ENCODE measurements at places on chromosomes 2 and 18.

DNA sequence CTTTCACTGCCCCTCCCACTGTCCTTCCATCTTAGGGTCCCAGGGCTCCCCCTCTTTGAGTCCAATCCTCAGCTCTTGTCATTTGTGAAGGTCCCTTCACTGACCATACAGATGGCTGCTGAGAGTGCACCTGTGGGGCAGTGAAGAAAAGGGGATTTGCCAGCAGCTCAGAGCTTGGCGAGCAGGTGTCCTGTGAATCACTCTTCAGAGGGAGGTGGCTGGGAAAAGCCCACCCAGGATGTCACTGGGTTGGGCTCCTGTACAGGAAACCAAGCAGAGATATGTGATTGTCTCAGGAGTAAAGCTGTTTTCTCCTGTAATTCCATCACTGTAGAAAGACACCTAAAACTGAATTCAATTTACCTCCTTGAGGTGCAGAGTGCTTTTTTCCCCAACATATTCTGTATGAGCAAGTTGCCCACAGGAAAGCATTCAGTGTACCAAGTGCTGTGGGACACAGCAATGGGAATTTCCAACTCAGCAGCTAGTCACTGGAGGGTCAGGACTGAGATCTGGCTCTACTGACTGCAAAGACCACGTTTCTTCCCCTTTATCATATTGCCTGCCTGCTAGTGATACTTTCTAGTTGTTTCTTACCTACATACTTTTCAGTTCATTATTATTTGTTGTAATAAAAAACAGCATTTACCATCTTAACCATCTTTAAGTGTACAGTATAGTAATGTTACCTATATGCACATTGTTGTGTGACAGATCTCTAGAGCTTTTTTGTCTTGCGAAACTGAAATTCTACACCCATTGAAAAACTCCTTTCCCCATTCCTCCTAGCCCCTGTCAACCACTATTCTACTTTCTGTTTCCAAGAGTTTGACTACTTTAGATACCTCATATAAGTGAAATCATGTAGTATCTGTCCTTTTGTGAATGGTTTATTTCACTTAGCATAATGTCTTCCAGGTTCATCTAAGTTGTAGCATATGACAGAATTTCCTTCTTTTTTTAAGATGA is 239.1 kb downstream of the TSN start:
- DNase-seq, result no peak

DNA sequence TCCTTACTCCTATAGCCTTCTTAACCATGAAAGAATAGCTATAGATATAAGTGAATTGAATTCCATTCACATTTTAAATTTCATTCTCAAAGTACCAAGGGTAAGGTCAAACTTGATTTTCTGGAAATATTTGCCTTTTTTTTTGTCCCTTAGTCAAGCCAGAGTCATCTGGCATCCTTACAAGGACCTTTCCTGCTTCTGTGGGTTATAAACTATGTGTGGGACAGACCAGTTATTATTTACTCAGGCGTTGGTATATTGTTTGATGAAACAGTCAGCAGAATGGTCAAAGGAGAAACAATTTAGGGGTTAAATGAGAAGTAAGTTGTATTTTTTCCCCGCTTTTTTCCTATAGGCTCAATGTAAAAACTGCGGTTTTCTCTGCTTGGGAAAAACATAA is 1103.2 kb upstream of the ZEB2 start:
- no peak for DNase-seq

- no peak for DNase-seq
These were observed 28.3 kb downstream of the MALT1 start for GRCh38 chr18:58699551-58699950.

DNA sequence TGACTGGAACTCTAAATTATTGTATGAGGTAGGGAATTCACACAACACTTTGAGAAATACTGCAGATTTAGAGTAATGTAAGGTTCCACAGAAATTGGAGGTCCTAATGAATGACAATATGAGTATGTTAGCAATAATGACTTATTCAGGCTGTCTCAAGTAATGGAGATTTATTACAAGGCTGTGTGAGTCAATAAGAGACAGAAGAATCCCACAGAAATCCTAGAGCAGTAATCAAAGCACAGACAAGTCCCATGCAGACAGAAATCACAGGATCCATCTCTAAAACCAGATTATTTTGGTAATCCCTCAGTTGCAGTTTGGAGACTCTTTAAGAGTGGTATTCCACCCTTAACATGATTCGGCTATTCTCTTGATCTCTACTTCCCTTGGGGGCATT is 83.6 kb downstream of the FAM161A start:
- no peak for DNase-seq

DNA sequence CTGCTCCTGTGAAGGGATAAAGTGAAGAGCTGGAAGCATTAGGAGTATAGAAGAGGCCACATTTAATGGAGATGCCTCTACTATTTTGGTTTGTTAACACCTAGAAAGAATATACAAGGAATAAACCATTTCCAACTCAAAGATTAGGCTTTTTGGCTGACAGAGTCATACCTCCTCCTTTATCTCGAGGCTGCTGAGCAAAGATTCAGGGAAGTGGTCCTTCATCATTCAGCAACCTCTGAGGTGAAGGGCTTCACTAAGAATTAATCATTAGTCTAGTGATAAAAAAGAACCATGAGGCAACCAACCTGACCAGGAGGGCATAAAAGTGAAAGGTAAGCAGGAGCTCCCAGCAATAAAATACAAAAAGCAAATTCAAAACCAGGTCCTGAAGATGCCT is 25.8 kb downstream of the AAK1 start:
- no peak for DNase-seq

DNA sequence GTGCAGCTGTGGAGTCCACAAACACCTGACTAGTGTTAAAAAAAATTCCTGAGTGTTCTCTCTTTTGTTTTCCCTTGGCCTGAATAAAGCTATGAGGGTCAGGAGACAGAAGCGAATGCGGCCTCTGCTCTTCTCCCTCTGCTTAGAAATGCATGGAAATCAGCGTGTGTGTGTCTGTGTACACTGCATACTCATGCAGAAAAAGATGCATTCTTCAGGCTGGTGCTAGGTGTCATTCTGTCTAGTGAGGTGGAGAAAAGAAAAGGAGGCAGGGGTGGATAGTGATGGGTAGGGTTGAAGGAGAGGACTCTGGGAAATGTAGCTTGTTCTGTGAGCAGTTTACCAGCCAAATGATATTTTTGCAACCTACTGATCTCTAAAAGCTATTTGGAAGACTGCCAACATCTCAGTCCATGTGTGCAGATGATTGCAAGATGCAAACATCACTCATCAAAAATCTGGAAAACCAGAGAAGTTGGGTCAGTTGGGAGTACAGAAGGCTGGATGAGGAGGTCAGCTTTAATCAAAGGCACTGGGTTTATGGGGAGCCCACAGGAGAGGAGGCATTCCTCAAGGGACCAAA is 177.7 kb downstream of the INSIG2 start:
- DNase-seq, result no peak
